Activated T-helper 9 cell treated with anti-CD3 and anti-CD28 coated beads, Interleukin-2, amount 50 U/mL, for 16 hours (primary cell): ENCODE measurements at places on chromosomes 11 and 22.

DNA sequence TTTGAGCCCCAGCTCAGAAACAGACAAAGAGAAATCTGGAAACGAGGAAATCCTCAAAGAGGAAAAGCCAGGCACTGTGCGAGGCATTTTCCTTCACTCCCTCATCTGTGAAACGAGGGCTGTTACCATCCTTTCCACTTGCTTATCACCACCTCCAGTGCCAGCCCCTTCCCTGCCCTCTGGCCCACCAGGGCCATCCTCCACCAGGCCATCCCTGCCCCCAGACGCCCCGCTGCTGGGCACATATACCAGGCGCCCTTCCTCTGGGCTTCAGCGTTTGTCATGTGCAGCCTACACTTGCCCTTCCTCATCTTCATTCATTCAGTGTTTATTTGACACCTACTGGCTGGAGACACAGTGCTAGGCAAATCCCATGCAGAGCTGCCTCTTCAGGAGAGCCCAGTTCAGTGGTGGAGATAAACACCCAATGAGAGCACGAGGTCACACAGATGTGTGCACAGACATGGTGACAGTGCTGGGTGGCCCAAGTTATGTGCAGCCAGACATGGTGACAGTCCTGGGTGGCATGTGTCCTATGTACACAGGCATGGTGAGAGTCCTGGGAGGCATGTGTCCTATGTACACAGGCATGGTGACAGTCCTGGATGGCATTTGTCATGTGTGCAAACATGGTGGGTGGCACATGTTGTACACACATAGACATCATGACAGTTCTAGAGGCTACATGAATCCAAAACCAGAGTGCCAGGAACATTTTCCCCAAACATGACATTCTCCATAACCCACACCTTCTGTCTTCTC, 9.7 kb downstream of the SPTBN2 start:
- DNase-seq, result no peak

DNA sequence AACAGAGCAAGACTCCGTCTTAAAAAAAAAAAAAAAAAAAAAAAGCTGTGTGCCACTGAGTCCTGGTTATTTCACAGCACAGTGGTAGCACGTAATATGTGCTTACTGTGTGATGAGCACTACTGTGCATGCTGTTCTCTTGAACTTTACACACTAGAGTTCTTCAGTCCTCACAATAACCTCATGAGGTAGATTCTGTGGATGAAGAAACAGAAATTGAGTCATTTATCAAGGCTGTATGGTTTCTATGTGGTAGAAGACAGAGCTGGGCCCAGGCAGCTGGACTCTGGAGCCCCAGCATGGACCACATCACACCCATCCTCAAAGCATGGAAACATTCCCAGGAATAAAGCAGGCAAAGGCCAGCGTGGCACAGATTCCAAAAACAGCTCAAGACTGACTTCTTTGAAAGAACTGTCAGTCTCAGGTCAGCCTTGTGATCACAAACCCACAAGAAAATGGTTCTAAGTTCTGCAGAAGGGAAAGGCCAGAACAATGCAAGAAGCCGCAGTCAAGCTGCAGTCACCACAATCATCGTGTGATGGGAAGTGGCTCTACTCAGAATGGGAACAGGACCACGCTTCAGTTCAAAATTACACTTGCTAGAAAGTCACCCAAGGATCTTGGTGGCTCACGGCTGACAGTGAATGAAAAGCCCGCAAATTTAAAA, 49.5 kb downstream of the MICAL3 start:
- DNase-seq, result no peak

DNA sequence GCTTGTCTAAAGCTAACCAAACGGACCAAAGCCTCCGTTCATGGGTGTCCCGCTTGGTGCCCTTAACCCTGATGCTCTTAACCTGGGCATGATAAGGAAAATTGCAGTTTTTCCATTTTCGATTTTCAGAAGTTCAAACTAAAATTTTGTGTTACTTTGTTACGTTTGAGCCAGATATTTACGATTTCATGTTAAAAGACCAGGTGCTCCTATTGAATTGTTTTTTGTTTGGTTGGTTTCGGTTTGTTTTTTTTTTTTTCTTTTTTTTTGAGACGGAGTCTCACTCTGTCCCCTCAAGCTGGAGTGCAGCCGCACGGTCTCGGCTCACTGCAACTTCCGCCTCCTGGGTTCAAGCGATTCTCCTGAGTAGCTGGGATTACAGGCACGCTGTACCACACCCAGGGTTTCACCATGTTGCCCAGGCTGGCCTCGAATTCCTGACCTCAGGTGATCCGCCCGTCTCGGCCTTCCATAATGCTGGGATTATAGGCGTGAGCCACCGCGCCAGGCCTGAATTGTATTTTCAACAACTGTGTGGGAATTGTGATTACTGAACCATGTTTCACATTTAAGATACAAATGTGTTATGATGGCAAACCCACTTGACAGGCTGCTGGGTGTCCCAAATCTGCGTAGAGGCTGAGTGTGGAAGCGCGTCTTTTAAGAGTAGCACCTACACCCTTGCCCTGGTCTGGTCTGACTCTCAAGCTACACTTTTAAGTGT, 864 bp upstream of the USP28 start:
- no peak for DNase-seq

GRCh38 chr11:56782167-56782847, 33.8 kb upstream of the OR9G4 start:
- no peak for DNase-seq

DNA sequence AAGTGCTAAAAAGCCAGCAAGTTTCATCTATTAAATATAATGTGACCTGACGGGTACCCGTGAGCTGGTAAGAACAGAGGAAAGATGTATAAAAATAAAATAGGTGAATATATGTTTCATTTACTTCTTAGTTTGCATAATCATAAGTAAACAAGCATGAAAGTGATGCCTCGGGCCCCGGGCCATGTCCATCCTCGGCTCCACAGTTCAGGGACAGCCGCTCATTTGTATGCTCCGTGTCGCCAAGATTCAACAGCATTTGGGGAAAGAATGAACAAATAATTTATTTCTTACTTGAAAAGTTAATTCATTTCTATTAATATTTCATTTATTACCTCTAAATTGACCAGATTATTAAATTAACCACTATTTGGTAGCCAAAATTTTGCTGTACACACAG, 251.8 kb downstream of the NTM start:
- DNase-seq, result no peak

DNA sequence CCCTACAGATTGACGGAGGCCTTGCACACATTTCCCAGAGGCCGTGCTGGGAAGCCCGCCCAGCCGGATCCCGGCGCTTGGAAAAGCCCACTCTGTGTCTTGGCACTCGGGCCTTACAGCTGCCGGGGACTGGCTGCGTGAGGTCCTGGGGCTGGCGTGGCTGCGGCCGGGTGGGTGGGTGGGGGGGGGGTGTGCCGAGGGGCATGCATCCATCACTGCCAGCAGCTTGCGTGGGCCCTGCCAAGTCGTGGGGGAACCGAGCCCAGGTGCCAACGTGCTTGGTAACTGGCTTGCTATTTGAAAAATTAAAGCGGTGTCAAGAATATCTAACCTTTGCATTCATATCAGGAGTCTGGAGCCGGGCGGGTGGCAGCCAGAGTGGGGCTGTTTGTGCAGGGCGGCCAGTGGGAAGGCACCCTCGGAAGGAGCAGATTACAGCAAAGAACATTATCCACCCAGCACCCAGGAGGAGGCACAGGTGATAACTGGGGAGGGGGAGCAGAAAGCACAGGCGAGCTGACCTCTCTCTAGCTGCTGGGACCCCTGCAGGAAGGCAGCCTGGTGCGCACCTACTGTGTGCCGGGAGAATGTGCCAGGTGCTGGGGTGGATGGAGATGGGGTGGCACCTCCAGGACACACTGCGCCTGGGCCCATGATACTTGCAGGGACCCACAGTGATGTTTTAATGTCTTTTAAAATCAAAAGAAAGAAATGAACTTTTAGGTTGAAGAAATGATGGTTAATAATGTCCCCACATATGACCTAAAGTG, 28.5 kb upstream of the SMIM38 start:
- DNase-seq, result no peak

DNA sequence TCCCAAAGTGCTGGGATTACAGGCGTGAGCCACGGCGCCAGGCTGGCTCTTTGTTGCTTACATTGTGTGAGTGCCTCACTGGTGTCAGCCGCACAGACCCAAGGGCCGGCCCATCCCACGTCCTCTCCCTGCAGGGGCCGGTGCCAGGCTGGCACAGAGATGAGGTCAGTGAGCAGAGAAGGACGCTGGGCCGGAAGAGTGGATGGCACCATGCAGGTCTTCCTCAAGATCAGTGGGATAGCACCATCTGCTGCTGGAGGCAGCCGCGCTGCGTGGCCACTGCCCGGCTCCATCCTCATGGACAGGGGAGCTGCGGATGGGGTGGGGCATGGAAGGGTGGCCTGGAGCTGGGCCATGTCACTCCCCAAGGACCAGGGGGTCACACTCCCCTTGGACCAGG, 22.0 kb upstream of the FGF4 start:
- no peak for DNase-seq

DNA sequence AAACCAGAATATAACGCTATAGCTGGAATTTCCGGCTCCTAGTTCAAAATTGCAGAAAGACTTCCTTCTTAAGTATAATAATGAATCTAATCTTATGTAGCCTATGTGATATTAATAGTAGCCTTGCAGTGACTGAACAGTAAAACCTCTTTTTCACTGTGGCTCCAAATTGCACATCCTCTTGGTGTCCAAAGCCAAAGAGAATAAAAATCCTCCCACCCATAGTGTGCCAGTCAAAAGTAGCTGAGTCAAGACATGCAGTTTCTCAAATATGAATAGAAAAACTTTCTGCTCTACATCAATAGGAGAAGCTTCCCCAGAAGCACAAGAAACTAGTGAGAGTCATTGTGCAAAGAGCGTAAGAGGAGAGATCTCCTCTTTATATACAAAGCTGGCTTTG, 76.0 kb upstream of the PICALM start:
- no peak for DNase-seq

GRCh38 chr11:126332221-126332711, 23.2 kb upstream of the ST3GAL4 start:
- no peak for DNase-seq

GRCh38 chr11:18522388-18522787, 4.4 kb downstream of the TSG101 start:
- DNase-seq, result no peak

GRCh38 chr22:47994045-47994444, 1231.6 kb downstream of the TBC1D22A start:
- DNase-seq, result no peak

- no peak for DNase-seq
Measured at GRCh38 chr11:20610825-20611224, 11.4 kb downstream of the SLC6A5 start.

DNA sequence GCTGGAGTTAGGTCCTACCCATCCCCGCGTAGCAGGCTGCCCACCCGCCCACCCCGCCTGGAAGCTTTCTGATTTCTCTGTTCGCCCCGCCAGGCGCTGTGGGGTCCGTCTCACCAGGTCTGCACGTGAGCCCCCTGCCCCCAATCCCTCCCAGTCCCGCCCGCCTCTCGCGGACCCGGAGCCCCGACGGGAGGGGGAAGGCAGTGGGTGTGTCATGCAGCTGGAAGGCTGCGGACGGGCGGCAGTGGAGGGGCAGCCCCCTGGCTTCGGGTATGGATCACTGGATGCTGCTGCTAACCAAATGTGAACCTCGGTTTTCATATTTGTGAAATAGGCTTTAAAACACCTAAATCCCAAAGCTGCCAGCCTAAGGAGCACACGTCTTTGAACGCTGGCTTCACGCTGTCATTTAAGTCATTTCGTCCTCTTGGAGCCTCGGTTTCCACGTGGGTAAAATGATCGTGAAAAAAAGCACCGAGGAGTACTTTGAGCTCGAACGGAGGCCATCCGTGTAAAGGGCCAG, 568 bp upstream of the BIK start:
- DNase-seq, result no peak

DNA sequence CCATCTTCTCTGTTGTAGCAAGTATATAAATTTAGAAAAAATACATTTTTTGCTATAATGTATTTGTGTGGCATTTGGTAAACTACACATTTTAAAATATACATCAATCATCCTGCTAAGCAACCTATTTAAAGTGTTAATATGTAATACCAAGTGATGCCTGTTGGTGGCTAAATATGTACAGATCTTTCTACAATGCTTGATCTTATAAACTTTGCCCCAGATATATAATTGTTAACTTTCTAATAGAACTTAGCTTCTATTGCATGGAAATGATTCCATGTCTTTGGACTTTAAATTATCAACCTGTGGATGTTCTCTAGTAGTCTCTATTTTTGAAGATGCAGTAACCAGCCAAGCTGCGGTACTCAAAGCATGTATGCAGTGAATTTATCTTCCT, 1260.4 kb upstream of the RAG2 start:
- no peak for DNase-seq

DNA sequence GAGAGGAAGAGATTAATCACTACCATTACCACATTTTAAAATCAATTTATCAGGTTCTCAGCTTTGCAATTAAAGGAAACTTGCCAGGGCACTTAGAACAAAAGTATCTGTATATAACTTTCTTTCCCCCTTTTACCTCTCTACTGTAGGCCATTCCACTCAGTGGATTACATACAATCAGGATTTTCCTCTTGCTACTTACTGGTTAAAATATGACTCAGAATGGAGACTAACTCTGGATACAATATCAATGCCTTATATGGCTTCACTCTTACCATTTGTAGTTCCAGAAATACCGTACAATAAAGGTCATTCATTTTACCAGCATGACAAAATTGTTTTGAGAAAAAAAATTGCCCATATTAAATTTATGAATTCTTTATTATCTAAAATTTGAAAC, 706.8 kb downstream of the KCNA4 start:
- DNase-seq, result no peak

DNA sequence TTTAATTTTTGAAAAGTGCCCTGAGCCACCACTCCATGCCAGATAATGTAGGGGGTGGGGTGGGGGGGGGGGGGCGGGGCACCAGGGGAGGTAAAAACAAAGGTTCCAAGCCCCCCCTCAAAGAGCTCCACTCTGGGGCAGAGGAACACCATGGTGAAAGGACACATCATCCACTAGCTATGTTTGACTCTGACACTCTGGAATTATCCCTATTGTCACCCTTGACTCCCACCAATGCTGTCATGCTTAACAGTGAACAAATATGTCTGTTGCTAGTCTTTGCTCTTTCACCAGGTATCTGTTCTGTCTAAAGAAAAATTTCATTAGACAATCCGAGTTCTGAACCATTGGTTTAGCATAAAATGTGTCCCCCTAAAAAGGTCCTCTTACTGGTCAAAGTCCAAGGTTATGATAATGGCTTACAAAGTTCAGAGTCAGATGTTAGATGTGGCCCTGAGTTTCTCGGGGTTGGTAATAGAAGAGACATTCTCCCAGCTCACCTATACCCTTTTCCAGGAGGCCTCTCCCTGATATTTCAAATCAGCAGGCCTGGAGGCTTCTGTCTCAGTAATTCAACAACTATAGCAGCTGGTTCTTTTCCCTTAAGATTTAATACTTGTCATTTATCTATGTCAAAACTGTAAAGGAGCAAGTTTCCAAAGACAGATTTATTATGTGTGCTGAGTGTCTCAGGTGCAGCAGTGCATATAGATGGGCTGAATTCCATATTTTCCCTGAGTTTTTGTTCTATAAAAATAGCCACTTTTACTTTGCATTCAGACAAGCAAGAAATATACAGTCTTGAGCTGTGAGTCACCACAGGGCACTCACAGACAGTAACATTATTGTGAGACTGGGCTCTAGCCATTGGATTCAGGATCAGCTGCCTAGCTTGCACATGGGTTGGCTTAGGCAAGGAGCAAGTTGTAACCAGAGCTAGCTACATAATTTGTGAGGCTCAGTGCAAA, 174.1 kb downstream of the CSNK2A3 start:
- DNase-seq, result no peak
